ENCODE measurements at places on chromosomes 7 and 10.

GRCh38 chr7:152076940-152077933 lies 51.8 kb downstream of the GALNT11 start:
- no peak for DNase-seq

DNA sequence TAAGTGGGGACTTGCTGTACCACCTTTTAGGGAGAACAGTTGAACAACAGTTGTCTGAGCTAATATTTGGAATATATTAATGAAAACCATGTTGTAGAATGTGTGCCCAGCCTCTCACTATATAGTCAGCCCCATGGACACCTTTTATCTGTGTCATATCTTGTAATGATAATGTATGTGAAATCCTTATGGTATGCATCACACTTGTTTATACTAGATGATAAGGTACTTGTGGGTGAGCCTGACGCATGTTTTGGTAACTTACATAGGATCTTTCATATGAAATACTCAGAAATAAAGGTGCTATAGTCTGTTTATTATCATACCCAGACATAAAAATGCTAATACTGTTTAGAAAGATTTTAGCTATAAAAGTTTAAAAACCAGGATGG lies 32.8 kb downstream of the CAMK1D start:
- DNase-seq = no peak

GRCh38 chr10:28381466-28381865 lies 78.6 kb upstream of the MPP7 start:
- no peak for DNase-seq

DNA sequence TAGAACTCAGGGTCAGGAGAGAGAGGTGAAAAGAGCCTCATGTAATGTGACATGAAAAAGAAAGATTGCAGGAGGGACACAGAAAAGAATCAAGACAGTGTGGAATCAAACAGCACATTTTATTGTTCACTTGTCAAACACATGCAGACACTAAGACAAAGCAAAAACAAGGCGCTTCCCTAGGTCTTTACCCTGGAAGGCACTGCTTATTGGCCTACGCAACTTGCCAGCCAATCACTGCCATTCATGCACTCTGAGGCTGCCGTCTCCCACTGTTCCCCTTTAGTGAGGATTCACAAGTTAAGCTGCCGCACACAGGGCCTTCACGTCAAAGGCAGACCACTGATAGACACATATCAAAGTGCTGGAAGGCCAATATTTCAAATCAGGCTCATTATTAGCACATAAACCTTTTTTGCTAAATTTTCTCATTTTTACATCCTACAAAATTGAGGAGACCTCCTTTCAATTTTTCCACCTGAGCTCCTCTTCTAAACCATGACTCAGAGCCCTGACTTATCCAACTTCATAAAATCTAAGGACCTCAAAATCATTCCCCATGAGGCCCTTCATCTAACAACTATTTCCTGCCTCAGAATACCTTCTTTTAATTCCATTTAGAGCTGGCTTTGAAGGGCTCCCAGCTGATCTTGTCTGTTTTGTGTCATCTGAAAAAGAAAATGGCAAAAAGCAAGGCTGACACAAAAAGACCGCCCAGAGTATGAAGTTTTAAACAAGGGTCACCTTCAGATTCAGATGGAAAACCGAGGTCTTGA lies 149.4 kb downstream of the CHCHD3 start:
- DNase-seq = no peak

- DNase-seq = no peak
Observed at GRCh38 chr7:157506268-157506667, 169.5 kb downstream of the DNAJB6 start.

- no peak for DNase-seq
Observed at GRCh38 chr10:23362879-23363792, 18.5 kb upstream of the C10orf67 start.

DNA sequence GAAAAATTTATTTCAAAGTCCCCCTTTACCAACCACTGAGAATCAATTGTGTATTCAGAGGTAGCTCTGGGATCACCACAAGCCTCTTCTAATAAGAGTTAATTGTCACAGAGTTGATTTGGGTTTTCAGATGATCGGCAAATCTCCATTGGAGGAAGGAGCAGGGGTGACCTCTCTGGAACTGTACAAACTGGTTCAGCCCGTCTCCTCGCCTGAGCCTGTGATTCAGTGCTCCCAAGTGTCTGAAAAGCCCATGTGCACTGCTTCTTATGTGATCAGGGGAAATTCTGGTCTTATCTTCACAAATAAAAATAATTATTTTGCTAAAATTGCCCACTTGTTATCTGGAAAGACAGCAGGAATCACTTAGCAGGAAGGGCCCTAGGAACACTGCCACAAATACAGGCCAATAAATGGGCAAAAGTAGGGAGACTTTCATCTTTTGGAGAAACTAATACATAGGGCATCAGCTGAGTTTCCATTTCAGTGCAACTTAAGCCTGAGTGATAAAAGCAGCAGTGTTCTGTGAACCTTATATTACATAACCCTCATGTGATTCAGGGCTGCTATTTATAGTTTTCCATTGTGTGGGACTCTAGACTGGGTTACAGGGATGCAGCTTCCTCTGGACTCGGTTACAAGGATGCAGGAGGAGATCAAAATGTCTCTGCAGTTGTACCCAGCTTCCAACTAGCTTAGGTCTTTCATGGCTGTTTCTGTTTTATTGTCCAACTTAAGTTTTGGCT lies 32.3 kb downstream of the CDK1 start:
- no peak for DNase-seq

GRCh38 chr10:130804778-130805634 lies 506.5 kb downstream of the TCERG1L start:
- DNase-seq = no peak

DNA sequence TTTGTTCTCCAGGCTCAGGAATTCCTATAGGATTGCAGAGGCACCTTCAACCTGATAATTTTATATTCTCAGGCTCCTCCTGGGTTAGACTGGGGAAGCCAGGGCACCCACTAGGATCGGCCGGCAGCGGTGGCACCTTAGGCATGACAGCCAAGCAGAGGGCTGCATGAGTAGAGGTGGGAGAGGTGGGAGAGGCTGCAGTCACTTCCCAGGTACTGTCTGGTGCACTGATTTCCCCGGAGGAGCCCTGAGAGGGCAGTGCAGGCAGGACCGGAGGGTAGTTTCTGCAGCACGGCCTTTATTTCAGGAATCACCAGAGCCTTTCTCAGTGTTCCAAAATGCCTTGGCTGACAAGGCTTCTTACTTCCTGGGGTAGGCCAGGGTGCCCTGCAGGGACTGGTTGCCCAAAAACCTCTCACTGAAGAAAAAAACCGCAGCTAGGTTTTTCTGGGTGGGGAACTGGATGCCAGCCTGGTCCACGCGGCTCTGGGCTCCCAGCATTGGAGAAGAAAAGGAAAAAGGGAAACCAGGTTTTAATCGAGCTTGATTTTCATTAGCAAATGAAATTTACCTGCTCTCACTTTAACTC lies 3.6 kb upstream of the HOXA13 start:
- no peak for DNase-seq
